ENCODE measurements at places on chromosomes 11 and 22. TPM values are rescaled to one million over a fixed set of nuclear protein-coding genes. Genes with fewer than 3 reads are reported as not detected.

Gene IL17REL
- not detected for total RNA-seq

Gene MAJIN
- not detected for total RNA-seq

Gene DTX4
- 2.4 TPM for total RNA-seq

Gene BCO2
- 1.0 TPM for total RNA-seq

Gene DUSP18
- 5.3 TPM for total RNA-seq

Gene DRICH1
- total RNA-seq = not detected

Gene OR6T1
- total RNA-seq = not detected

Gene GPR83
- total RNA-seq = under 0.01 TPM

Gene COPB1
- total RNA-seq = 273 TPM
